ENCODE measurements at places on chromosomes 2 and 18.
A peak's percentile ranks its signal among the peaks of the same experiment; 100 is the strongest.

- H3K27ac ChIP-seq: no peak overlapping the region
- DNase-seq: no peak
- no peaks in the 10 kb centered on the region for H3K27me3 ChIP-seq
- no peaks in the 10 kb centered on the region for H3K36me3 ChIP-seq
- no peaks in the 10 kb centered on the region for H3K4me1 ChIP-seq
- H3K4me3 ChIP-seq: no peak overlapping the region
These were observed 932.8 kb upstream of the POU3F3 start for GRCh38 chr2:103921161-103921560.

GRCh38 chr18:36427369-36427768 lies 129.9 kb downstream of the FHOD3 start:
- peaks cover 2% of the 10 kb centered on the region for H3K4me1 ChIP-seq
- DNase-seq: no peak
- H3K27ac ChIP-seq: no peak overlapping the region
- no peaks in the 10 kb centered on the region for H3K27me3 ChIP-seq

- H3K36me3 ChIP-seq: peaks cover 1% of the 10 kb centered on the region
- peaks cover 10% of the 10 kb centered on the region for H3K4me1 ChIP-seq
- H3K27me3 ChIP-seq: no peaks in the 10 kb centered on the region
- H3K4me3 ChIP-seq: no peak overlapping the region
- DNase-seq: no peak
- H3K27ac ChIP-seq: no peak overlapping the region
These were observed 62.3 kb downstream of the ROCK1 start for GRCh38 chr18:21049306-21049705.

DNA sequence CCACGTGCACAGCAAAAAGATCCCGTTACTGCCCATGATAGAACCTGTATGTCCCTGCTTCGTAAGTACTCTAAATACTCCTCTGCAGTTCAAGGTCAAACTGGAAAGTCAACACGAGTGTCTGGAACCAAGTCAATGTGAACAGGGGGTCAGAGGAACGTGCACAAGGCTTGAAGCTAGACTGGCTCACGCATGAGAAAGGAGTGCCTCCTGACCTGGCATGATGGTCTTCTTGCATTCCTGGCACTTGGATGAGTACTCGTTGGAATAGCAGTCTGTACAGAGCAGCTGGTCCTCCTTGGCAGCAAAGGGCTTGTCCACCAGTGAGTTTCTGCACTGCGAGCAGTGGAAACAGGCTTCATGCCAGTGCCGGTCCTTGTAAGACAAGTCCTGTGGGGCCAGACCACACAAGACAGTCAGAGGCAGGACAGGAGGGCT lies 25.5 kb downstream of the FHL2 start:
- DNase-seq: peak; percentile 59
- no peak overlapping the region for H3K4me3 ChIP-seq
- H3K4me1 ChIP-seq: peaks cover 50% of the 10 kb centered on the region
- H3K36me3 ChIP-seq: peaks cover 75% of the 10 kb centered on the region
- no peaks in the 10 kb centered on the region for H3K27me3 ChIP-seq

GRCh38 chr18:23142251-23142929 lies 7.1 kb downstream of the CABLES1 start:
- H3K4me1 ChIP-seq: peaks cover 38% of the 10 kb centered on the region
- DNase-seq: no peak
- H3K27me3 ChIP-seq: no peaks in the 10 kb centered on the region
- H3K36me3 ChIP-seq: peaks cover 5% of the 10 kb centered on the region
- H3K4me3 ChIP-seq: no peak overlapping the region

DNA sequence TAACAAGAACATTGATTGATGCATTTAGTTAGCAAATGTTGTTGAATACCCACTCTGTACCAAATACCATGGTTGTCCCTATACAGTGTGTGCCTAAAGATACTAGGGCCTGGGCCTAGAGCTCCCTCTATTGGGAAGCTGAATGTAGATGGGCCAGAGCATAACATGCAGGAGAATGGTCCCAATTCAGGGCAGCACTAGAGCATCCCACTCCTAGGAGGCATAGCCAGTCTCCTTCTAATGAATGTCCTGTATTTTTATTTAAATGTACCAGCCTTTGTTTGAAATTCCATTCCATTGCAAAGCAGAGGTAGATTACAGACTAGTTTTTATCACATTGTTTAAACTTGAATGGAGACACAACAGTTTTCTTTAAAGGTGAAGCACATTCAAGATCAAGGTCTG lies 90.6 kb downstream of the FEZ2 start:
- peaks cover 2% of the 10 kb centered on the region for H3K4me1 ChIP-seq
- DNase-seq: peak; percentile 65
- H3K27ac ChIP-seq: no peak overlapping the region

DNA sequence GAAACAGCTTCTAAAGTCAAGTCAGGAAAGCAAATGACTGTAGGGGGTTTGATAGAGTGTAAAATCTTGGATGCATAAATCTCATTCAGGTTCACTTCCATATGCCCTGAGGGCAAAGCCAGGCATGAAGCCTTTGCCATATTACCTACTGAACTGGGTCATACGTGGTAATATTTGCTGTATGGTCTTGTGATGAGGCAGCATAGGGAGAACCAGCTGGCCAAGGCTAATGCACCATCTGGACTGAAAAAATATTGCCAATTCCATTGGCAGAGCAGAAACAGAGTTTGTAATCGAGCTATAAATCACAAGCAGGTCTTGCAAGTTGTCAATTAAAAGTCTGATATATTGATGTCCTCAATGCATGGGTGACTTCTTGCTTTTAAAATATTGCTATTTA lies 243.8 kb downstream of the ERBB4 start:
- no peaks in the 10 kb centered on the region for H3K27me3 ChIP-seq
- H3K27ac ChIP-seq: no peak overlapping the region
- no peaks in the 10 kb centered on the region for H3K36me3 ChIP-seq

GRCh38 chr2:235029054-235029453 lies 77.2 kb downstream of the SH3BP4 start:
- H3K4me1 ChIP-seq: peaks cover 68% of the 10 kb centered on the region
- H3K27ac ChIP-seq: no peak overlapping the region
- no peak for DNase-seq
- H3K27me3 ChIP-seq: no peaks in the 10 kb centered on the region
- H3K36me3 ChIP-seq: peaks cover 22% of the 10 kb centered on the region

DNA sequence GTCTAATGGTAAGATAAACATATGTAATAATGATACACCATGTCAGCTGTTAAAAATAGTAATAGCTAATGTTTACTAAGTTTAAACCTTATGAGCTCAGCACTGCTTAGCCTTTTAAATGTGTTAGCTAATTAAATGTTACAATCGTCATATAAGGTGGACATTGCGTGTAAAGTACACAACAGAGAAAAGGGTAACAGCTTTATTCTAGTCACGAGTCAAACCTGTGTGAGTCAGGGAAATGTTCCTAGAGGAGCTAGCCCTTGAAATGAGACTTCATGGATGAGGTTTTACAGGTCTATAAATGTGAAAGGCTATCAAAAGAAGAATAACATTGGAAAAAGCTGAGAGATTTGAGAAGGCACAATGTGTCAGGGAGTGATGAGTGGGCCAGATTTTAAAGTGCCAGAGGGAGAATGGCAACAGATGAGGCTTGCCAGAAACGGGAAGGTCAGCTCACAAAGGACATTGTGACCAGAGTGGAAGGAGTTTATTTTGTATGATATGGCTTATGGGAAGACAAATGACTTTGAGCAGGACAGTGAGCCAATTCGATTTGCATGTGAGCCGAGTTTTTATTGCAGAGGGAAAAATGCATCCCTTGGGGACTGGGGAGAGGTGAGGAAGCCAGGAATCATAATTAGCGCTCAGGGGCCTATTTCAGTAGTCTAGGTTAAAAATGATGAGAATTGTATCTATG lies 276.3 kb downstream of the CTNNA2 start:
- no peaks in the 10 kb centered on the region for H3K36me3 ChIP-seq
- no peak overlapping the region for H3K4me3 ChIP-seq
- no peaks in the 10 kb centered on the region for H3K4me1 ChIP-seq
- no peaks in the 10 kb centered on the region for H3K27me3 ChIP-seq

- H3K36me3 ChIP-seq: peaks cover 18% of the 10 kb centered on the region
- H3K4me1 ChIP-seq: no peaks in the 10 kb centered on the region
- H3K4me3 ChIP-seq: no peak overlapping the region
- H3K27ac ChIP-seq: no peak overlapping the region
- DNase-seq: no peak
- no peaks in the 10 kb centered on the region for H3K27me3 ChIP-seq
These were observed 83.2 kb upstream of the DTNB start for GRCh38 chr2:25756536-25756935.

- H3K36me3 ChIP-seq: no peaks in the 10 kb centered on the region
- no peak for DNase-seq
- H3K4me1 ChIP-seq: no peaks in the 10 kb centered on the region
- no peak overlapping the region for H3K27ac ChIP-seq
These were observed 734.8 kb upstream of the SALL3 start for GRCh38 chr18:78244779-78245178.

- no peaks in the 10 kb centered on the region for H3K4me1 ChIP-seq
- H3K36me3 ChIP-seq: no peaks in the 10 kb centered on the region
- H3K27me3 ChIP-seq: peaks cover 4% of the 10 kb centered on the region
- DNase-seq: peak; percentile 62
- no peak overlapping the region for H3K4me3 ChIP-seq
- H3K27ac ChIP-seq: no peak overlapping the region
These were observed 173.5 kb upstream of the CTAGE1 start for GRCh38 chr18:22591222-22591621.

DNA sequence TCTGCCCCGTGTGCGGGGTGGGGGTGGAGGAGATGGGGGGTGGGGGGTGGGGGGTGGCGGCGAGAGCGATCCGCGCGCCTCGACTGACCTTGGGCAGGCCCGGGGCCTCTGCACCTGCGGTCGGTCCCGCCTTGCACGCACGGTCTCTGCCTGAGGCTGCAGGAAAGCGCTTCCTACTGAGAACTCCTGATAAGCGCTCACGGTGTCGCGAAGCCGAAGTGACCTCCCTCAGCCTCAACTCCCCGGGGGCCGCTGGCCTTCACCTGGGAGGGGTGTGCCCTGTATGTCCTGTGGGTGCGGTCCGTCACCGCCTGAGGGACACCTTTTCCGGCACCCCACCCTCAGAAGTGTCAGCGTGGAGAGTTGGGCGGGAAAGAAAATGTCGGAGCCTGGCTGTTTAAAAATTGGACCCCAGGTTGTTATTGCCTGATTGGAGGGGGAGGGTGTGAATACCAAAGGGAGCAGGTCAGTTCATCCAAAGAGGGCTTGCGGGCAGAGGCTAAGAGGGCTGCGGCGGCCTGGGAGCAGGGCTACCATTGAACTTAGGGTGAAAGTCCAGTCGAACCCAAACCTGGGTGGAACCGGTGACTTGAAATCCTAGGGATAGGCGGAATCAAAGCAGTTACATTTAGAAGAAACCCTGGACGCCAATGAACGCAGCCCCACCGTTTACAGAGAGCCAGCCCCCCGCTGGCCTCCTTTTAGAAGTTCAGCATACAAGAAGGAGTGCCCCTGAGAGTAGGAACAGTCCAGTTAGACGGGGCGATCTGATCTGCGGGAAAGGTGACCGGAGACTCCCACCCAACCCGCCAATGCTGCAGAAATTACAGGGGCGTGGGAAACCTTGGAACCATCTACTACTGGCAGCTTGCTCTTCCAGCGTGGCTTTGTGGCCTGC lies 1.2 kb downstream of the MAL start:
- H3K36me3 ChIP-seq: no peaks in the 10 kb centered on the region
- H3K4me1 ChIP-seq: peaks cover 4% of the 10 kb centered on the region
- H3K4me3 ChIP-seq: no peak overlapping the region

DNA sequence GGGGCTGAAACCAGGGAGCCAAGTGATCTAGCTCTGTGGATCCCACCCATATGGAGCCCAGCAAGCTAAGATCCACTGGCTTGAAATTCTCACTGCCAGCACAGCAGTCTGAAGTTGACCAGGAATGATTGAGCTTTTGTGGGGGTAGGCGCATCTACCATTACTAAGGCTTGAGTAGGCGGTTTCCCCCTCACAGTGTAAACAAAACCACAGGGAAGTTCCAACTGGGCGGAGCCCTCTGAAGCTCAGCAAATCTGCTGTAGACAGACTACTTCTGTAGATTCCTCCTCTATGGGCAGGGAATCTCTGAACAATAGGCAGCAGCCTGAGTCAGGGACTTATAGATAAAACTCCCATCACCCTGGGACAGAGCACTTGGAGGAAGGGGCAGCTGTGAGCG lies 96.7 kb downstream of the CCDC148 start:
- H3K27ac ChIP-seq: no peak overlapping the region
- H3K36me3 ChIP-seq: no peaks in the 10 kb centered on the region
- no peaks in the 10 kb centered on the region for H3K27me3 ChIP-seq

DNA sequence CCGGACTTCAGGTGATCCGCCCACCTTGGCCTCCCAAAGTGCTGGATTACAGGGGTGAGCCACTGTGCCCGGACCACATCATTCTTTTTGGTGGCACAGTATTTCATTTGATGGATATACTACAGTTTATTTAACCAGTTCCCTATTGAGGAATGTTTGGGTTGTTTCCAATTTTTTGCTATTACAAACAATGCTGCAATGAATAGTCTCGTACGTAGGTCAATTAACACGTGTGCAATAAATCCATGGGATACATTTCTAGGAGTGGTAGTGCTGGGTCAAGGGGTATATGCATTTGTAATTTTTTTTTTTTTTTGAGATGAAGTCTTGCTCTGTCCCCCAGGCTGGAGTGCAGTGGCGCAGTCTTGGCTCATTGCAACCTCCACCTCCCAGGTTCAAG lies 28.4 kb upstream of the XPO1 start:
- no peak overlapping the region for H3K27ac ChIP-seq
- peaks cover 14% of the 10 kb centered on the region for H3K27me3 ChIP-seq
- no peaks in the 10 kb centered on the region for H3K36me3 ChIP-seq
- H3K4me1 ChIP-seq: 0 out of 2 replicates have a peak, but pooled peaks cover 2% of the 10 kb centered on the region
- no peak overlapping the region for H3K4me3 ChIP-seq

GRCh38 chr2:85851253-85852151 lies 37.3 kb downstream of the ST3GAL5 start:
- H3K36me3 ChIP-seq: peaks cover 18% of the 10 kb centered on the region
- no peak overlapping the region for H3K27ac ChIP-seq
- no peaks in the 10 kb centered on the region for H3K27me3 ChIP-seq
- no peak overlapping the region for H3K4me3 ChIP-seq
- no peak for DNase-seq
- H3K4me1 ChIP-seq: peaks cover 4% of the 10 kb centered on the region

- DNase-seq: peak; percentile 69
- H3K4me1 ChIP-seq: 0 out of 2 replicates have a peak, but pooled peaks cover 7% of the 10 kb centered on the region
- no peaks in the 10 kb centered on the region for H3K27me3 ChIP-seq
- no peak overlapping the region for H3K4me3 ChIP-seq
- H3K27ac ChIP-seq: no peak overlapping the region
- no peaks in the 10 kb centered on the region for H3K36me3 ChIP-seq
These were observed 3.2 kb downstream of the UBE2E3 start for GRCh38 chr2:180983468-180984242.

DNA sequence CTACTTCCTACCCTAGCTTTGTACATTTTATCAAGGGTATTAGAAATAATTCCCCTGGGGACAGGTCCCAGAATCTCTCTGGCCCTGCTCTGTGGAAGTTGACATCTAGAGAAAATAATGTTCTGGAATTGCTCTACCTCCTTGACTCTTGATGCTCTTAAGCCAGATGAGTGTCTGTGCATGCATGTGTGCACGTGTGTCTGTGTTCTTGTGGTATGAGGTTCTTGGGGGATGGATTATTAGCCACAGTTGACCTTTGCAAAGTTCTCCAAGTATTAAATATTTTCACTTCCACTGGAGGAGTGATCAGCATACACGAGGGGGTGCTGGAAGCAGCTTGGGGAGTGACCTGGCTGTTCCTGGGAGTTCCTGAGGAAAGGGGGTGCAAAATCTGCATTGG lies 61.2 kb upstream of the PELI1 start:
- H3K4me3 ChIP-seq: no peak overlapping the region
- H3K4me1 ChIP-seq: peaks cover 14% of the 10 kb centered on the region
- no peaks in the 10 kb centered on the region for H3K36me3 ChIP-seq

Data from IMR-90 (cell line).